ENCODE measurements at places on chromosomes 6 and 20.

GRCh38 chr6:52362443-52363227, 684 bp downstream of the PAQR8 start:
- DNase-seq = peak; percentile 17

GRCh38 chr6:75116946-75117345, 88.9 kb downstream of the COL12A1 start:
- DNase-seq = no peak

DNA sequence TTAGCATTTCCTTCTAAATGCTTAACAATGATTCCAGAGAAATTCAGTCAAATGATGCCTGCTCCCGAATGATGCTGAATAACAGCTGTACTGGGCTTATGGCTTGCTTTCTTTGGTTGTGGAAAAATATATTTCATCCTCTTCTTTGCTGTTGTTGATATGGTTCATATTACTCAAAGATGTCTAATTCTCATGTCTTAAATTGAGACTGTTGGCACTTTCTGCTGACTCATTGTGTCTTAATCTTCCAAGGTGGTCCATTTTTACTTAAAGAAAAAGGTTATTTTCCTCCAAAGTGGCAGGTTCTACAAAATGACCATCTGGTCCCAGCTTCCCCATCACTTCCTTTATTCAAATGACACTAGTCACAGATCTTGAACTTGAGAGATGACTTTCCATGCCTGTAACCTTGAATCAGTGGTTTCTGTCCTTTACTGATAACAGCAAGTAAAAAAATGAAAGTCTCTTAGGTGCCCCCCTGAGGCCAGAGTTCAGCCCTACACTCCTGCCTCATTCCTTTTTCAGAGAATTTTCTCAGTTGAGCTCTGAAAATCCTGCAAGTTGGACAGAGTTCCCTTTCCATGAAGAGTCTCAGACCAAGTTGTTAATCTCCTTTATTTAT, 6.9 kb downstream of the SNAP25 start:
- no peak for DNase-seq

DNA sequence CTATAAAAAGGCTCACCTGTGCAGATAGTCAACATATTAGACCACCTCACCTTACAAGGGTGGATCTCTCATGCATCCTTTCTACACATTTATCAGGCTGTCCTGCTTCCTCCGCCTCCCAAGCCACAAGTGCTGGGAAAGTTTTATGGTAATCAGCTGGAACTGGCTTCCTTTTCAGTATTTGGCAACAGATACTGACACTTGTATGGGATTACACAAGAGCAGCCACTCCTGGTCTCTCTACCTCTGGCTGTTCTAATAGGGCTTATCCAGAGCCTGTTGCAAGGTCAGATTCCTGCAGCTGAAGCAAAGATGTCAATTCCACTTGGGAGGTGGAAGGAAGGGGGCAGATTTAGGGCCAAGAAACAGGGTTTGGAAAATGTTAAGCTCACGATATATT, 503 bp upstream of the GPLD1 start:
- DNase-seq = no peak

DNA sequence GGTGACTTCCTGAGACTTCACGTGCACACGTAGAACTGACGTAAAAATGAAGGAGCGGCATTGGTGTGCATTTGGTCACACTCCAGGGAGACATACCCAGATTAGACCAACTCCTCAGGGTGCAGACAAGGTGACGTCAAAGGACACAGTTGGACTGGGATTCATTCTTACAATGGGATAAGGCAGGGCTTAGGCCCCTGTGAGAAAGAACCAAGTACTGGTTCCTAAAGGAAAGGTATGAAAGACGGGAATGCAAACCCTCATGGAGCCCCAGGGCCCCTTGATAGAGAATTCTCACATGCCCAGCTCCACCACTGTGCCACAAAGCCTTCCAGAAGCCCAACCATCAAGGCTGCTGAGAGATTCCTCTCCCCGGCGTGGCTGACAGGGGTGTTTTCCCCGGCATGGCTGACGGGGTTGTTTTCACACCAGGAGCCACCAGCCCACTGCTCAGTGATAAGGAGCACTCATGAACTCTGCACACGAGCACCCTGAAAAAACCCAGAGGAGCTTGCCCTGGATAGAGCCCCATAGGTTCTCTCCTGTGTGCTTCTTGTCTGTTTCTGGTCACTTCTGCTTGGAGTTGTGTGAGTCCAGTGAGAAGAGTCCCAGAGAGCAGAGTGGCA, 90.1 kb downstream of the CAP2 start:
- no peak for DNase-seq

- no peak for DNase-seq
Observed at GRCh38 chr6:395432-396125, 4.0 kb downstream of the IRF4 start.

DNA sequence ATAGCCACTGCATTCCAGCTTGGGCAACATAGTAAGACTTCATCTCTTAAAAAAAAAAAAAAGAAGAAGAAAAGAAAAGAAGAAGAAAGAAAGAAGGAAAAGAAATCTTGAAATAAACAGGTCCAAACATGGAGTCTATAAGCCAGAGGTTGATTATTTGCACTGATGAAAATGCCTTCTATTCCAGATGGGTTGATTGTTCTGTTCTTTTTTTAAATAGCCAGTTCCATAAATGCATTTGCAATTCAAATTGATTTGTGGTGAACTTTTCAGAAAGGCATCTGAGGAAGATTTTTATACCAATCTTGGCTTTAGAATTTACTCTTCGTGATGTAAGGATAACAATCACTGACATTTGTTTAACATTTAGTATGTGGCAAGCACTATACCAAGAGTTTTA, 243.8 kb upstream of the PLN start:
- DNase-seq = no peak

GRCh38 chr6:38937839-38938613, 110.6 kb upstream of the GLP1R start:
- DNase-seq = no peak

DNA sequence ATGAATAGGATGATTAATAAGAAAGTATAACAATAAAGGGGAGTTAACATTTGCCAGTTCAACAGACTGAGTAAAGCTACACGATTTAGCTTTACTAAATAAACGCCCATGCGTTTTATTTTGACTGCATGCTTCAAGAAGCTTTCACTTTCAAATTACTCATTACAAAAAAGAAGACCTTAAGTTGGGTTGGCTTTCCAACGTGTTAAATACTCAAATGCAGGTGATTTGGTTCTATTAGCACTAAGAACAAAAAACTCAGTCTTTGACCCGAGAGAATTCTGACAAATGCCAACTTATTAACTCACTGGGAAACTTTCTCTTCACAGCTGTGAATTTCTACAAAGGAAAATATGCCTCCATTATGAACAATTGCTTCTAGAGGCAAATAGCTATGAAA, 24.8 kb downstream of the RNF146 start:
- no peak for DNase-seq

DNA sequence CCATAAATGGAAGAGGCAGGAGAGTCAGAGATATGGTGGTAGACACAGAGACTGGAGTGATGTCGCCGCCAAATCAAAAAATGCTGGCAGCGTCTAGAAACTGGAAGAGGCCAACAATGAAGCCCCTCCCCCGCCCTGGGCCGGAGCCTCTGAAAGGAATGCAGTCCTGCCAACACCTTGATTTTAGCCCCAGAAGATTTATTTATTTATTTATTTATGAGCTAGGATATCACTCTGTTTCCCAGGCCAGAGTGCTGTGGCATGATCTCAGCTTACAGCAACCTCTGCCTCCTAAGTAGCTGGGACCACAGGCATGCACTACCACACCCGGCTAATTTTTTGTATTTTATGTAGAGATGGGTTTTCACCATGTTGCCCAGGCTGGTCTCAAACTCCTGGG, 82.6 kb upstream of the CCDC167 start:
- no peak for DNase-seq

DNA sequence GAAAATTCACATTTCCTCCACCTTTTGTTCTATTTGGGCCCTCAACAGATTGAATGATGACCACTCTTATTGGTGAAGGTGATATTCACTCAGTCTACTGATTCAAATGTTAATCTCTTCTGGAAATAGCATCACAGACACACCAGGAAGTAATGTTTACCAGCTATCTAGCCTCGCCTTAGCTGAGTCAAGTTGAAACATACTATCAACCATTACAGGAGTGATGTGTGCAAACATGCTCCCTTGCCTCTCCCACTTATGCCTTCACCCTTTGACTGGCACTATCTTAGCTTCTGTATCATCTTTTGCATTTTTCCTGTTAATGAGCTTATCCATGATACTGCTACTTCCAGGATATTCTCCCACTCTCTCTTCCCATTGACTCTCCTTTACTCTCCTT, 191.9 kb downstream of the CENPW start:
- DNase-seq = no peak

DNA sequence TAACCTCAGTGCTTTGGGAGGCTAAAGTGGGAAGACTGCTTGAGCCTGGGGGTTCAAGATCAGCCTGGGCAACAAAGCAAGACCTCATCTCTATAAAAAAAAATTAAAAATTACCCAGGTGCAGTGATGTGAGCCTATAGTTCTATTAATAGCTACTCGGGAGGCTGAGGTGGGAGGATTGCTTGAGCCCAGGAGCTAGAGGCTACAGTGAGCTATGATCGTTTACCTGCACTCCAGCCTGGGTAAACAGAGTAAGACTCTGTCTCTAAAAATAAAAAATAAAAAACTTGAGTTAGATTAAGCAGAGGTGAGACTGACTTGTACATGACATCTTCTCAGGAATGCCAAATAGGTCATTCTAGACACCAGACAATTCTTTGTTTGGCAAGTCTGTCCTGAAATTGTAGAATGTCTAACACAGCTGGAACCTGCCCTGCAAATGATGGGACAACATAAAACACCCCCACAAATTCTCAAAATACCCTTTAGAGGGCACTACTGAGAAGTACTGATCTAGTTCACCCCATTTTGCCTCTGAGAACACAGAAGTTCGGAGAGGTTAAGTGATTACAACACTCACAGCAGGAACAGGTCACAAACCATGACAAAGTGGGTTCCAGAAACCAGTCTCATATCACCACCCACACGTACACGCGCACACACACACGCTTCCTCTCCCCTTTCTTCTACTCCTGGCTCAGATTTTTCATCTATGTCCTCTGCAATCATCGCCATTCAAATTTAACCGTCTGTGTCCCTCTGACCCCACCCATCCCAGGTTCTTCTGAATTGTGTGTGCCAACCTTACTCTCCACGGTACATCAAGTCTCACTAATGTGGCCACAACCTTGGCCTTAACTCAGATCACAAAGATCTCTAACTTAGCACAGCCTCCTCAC, 38.3 kb downstream of the ARHGAP18 start:
- DNase-seq = no peak

- DNase-seq = no peak
Observed at GRCh38 chr6:45718131-45718530, 297.5 kb downstream of the CLIC5 start.

- DNase-seq = no peak
Observed at GRCh38 chr6:93779086-93779841, 359.9 kb upstream of the EPHA7 start.

GRCh38 chr6:23929201-23929600, 196.8 kb upstream of the NRSN1 start:
- no peak for DNase-seq

- DNase-seq = no peak
Observed at GRCh38 chr6:6697620-6698019, 109.1 kb downstream of the LY86 start.

- DNase-seq = no peak
Observed at GRCh38 chr20:49394264-49394663, 88.2 kb downstream of the KCNB1 start.

DNA sequence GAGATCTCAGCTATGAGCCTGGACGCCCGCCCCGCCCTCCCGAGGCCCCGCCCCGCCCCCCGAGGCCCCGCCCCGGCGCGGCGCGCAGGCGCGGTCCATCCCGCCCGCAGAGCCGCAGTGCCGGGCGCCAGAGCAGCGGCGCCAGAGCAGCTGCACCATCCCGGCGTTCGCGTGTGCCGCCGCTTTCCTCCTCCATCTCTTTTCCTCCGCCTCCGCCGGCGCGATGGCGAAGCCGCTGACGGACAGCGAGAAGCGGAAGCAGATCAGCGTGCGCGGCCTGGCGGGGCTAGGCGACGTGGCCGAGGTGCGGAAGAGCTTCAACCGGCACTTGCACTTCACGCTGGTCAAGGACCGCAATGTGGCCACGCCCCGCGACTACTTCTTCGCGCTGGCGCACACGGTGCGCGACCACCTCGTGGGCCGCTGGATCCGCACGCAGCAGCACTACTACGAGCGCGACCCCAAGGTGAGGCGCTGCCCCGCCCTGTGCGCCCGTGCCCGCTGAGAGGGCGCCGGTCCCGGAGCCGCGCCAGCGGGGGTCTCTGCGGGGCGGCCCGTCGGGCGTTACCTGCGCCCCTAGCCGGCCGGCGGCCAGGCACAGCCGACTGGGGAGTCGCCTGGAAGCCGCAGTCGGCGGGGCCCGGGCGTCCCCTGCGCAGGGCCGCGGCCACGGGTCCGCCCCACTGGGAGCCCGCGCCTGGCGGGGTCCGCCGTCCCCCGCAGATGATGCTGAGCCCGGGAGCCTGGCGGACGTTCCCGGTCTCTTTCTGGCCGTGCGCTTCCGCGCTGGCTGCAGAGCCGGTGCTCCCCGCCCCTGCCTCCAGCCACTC, at the start of gene PYGB:
Gene PYGB, plus strand, starts transcription at position 130 of the 830 bp plus-strand sequence. Its CDS starts 94 bp downstream, at position 224.
- DNase-seq = peak; percentile 77
